ENCODE measurements at places on chromosomes 4 and X.

GRCh38 chrX:108420481-108420880 lies 17.7 kb downstream of the COL4A6 start:
- no peak for DNase-seq

DNA sequence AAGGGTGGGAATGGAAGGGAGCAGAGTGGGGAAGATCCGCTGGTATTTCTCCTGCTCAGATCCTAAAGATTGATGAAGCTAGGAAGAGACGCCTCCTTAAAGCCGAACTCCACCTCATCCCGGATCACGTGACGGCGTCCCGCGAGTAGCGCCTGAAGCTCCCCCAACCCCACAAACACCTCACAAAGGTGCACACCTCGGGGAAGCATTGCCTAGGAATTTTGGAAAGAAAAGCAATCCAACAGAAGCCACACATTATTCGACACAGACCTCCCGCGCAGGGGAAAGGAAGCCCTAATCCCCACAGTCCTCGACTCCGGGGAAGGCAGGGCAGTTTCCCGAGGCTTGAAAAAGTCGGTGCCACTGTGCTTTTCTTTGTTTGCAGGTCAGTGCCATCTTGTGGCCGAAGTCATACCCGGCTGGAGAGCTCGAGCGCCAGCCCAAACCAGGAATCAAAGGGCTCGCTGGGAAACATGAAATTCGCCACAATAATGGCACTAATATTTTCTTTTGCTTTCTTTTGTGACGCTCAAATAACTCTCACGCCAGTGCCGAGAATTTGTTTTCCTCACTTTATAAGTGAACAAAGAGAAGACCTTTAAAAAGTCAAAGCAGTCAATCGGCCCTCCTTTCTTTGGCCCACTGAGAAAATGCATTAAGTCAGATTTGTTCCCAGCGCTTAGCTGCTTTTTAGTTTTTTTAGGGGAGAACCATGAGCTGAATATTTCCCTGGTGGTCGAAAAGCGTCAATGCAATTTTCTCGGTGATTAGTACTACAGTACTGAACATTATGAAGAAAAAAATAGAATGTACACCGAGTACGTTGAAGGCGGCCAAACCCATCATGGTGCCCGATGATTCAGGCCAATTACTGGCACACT lies at the start of gene NPY1R:
NPY1R (minus strand) TSS at position 71 of the 881 bp plus-strand sequence. CDS start 6,042 bp downstream, outside the sequence.
- DNase-seq = peak; percentile 82

- peak; percentile 1 for DNase-seq
These were observed 72.7 kb downstream of the FRMPD4 start for GRCh38 chrX:12210971-12211370.

DNA sequence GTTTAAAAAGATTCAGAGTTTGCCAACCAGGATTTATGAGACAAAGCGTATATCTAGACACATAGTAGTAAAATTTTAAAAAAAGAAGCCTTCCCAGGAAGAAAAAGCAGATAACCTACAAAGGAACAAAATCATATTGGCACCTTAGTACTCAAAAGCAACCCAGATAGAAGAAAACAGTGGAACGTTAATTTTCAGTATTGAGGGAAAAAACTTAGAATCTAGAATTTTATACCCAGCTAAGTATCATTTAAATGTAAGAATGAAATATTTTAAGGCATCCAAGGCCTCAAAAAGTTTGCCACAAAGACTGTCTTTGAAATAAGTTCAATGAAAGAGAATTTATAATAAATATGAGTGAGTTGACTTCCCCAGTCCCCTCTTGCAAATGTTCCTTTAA lies 96.5 kb upstream of the EOLA2 start:
- no peak for DNase-seq

- DNase-seq = no peak
These were observed 1261.8 kb downstream of the ADGRL3 start for GRCh38 chr4:62461961-62462360.

- no peak for DNase-seq
These were observed 48.0 kb upstream of the TRIM2 start for GRCh38 chr4:153156263-153156662.

GRCh38 chr4:29224911-29225310 lies 1495.3 kb upstream of the PCDH7 start:
- no peak for DNase-seq

- peak; percentile 40 for DNase-seq
These were observed 22.5 kb downstream of the STX18 start for GRCh38 chr4:4519297-4519894.

GRCh38 chrX:120452131-120452530 lies 17.0 kb downstream of the LAMP2 start:
- DNase-seq = peak; percentile 30

DNA sequence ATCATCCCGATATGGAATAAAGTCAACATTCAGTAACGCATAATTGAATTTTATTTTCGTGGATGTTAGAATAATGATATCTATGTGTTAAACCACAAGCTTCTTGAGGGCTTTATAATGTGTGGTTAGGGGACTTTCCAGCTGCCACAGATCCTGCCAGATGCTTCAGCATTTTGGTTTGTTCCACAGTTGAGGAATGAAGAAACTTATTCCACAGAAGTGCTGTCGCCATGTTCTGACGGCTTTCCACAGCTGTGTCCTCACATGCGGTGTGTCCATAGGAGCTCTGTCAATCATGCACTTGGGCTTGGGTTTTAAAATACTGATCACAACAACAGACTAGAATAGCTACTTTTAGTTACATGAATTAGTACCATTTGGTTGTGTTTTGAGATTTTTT lies 411.9 kb downstream of the TRIML1 start:
- no peak for DNase-seq

DNA sequence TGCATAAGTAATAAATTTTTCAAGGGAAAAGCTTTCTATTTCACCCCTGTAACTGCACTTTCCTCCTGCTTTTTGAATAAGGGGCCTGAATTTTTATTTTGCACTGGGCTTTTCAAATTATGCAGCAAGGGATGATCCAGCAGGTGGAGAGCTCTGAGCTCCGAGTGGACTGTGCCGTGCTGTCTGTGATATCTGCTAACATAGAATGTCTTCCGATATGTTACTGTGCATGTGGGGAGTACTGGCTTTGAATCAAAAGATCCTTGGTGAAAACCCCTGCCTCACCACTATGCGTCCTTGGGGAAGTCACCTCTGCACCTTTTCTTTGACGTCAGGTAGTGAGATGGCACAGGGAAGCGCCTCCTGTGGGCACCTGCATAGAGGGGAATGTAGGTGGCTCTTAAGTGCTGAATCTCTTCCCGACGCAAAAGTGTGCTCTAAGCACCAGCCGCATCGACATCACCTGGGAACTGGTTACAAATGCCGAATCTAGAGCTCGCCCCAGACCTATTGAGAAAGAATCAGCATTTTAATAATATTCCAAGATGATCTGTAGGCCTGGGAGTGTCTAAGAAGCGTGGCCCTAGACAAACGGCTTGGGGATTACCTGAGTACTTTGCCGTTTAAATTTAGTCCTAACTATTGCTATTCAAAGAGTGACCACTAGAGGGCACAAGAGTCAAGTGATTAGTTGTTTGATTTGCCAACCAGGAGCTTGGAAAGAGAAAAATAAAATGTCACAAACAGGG lies 19.2 kb upstream of the WFS1 start:
- peak; percentile 70 for DNase-seq

DNA sequence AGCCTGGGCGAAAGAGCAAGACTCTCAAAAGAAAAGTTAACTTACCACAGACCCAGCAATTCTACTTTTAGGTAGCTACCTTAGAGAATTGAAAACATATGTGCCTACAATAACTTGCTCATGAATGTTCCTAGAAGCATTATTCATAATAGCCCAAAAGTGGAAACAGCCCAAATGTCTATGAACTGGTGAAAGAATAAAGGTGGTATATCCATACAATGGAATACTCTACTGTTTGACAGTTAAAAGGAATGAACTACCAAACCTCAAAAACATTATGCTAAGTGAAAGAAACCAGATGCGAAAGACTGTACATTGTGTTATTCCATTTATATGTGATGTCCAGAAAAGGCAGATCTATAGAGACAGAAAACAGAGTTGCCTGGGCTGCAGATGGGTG lies 131.4 kb downstream of the UCHL1 start:
- no peak for DNase-seq

DNA sequence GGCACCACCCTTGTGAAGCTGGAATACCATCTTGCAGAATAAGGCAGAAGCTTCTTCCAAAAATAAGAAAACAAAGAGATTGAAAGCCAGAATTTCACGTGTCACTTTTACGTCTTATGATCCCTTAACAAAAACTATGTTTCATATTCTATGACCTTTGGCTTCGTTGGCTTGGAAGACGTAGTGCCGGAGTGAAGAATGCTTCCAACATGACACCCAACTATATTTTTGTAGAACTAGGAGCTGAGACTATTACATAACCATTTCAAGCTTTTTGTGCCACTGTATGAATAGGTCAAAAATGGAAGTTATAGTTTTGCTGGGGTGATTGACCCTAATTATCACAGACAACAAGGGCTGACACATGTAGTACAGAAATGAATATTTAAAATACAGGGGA lies 996.2 kb downstream of the ADGRL3 start:
- no peak for DNase-seq

DNA sequence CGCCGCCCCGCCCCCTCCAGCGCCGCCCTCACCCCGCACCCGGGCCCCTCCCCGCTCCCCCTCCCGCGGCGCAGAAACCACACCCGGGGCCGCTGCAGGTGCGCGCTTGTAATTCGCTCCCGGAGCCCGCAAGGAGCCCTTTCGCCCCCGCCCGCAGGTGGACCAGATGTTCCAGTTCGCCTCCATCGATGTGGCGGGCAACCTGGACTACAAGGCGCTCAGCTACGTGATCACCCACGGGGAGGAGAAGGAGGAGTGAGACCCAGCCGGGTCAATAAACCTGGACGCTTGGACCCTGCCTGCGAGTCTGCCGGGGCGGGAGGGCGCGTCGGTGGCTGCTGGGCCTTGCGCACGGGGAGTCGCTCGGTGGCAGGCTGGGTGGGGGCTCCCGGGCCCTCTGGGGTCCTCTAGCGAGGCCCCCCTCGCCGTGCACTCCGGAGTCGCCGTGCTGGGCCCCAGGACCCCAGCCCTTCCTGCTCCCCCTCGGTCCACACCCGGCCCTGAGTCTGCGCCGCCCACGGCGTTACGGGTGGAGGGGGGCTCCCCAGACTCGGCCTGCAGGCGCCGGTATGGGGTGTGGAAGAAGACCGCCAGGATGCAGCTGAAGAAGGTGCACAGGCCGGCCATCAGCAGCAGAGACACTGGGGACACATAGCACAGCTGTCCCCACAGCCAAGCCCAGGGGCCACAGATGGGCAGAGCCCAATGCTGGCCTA lies 7.1 kb downstream of the SLC49A3 start:
- peak; percentile 77 for DNase-seq

DNA sequence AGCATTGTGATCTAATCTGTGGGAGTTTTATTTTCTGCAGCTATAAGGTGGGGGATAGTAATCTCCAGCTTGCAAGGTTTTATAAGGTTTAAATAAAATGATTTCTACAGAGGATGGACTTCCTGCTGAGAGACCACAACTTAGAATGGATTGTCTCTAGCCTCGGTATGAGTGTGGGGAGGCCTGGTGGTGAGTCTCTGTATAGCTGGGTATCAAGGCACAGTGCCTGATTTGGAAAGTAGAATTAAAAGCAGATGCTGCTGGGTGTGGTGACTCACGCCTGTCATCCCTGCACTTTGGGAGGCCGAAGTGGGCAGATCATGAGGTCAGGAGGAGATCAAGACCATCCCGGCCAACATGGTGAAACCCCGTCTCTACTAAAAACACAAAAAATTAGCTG lies 162.0 kb upstream of the GATB start:
- no peak for DNase-seq

DNA sequence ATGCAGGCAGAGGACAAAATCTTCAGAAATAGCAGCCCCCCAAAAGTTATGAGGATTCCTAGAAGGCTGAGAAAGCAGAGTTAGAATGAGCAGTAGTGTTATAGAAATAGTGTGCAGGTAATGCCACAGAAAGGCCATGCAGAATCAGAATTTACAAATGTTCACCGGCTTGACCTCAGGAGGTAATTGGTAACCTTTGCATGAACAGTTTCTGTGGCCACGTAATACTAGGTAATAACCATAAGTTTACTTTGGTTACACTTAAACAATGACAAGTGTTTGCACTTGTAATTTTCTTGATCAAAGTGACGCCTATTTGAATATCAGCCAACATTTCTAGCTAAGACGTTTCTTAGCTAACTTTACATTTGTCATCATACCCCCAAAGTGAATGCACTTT lies 393.6 kb downstream of the GPAT3 start:
- DNase-seq = peak; percentile 7

- no peak for DNase-seq
These were observed 7.8 kb downstream of the CXXC4 start for GRCh38 chr4:104486716-104487504.

- DNase-seq = no peak
These were observed 97.1 kb upstream of the BMPR1B start for GRCh38 chr4:94660614-94661013.

GRCh38 chr4:3225071-3225850 lies 23.7 kb upstream of the MSANTD1 start:
- DNase-seq = no peak

DNA sequence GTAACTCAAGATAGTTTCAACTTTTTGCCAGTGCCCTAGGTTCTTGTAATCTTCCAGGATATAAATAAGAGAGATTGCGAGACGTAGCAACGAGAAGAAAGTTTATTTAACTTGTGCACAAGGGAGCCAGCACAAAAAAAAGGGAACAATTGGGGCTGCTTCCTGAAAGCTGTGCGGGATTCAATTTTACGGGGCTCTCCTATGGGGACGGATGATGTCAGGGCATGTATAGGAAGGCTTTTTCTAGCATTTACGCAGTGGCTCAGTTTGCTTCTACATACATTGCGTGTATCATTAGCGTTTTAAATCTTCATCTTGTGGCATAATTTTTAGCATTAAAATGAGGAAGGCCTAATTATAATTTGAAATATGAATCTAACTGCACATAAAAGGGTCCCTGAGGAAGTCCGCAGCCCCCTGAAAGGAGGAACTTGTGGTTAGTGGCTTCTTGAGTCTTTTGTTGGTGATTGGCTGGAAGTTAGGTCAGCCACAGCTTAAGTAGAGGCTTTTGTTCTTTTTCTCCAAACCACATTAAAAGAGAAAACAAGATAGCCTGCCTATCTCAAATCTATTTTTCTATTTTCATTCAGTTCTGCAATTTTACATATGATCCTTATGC lies 668.2 kb upstream of the NDST4 start:
- no peak for DNase-seq

DNA sequence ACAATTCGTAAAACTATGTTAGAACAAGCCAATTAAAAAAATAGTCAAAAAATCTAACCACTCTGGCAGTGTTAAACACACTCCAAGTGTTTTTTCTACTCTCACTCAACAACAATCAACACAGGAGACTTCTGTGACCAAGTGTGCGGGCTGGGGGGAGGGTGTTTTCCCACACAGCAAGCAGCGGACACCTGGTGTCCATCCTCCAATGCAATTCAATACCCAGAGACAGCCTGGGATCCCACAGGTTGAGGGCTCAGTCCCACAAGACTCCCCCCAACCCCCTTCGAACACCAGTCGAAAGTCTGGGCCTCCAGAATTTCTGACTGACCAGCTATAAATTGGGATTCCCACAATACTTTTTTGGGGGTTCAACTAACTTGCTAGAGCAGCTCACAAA lies 8.3 kb upstream of the PIM2 start:
- DNase-seq = no peak

All from epithelial cell of esophagus (primary cell).